Fibroblast of skin of back (primary cell): ENCODE measurements at places on chromosomes 4 and X.

GRCh38 chr4:118743867-118744266, 58.7 kb downstream of the METTL14 start:
- DNase-seq = no peak

DNA sequence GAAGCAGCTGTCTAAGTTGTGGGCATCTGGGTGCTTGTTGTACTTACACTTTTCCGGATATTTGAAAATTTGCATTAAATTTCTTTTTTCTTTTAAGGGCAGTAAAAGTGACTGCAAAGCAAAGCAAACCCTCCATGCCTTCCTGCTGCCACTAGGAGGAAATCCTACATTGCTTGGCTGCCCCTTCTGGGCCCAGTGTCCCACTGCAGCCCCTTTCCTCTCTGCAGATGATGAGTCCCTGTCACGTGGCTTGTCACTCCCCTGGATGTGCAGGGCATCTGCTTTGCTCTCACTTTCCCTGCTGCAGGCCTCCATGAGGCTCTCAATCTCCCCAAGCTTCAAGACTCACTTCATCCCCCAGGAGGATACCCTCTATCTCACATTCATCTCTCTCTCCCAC, 12.7 kb downstream of the TSR2 start:
- DNase-seq = peak; percentile 28

DNA sequence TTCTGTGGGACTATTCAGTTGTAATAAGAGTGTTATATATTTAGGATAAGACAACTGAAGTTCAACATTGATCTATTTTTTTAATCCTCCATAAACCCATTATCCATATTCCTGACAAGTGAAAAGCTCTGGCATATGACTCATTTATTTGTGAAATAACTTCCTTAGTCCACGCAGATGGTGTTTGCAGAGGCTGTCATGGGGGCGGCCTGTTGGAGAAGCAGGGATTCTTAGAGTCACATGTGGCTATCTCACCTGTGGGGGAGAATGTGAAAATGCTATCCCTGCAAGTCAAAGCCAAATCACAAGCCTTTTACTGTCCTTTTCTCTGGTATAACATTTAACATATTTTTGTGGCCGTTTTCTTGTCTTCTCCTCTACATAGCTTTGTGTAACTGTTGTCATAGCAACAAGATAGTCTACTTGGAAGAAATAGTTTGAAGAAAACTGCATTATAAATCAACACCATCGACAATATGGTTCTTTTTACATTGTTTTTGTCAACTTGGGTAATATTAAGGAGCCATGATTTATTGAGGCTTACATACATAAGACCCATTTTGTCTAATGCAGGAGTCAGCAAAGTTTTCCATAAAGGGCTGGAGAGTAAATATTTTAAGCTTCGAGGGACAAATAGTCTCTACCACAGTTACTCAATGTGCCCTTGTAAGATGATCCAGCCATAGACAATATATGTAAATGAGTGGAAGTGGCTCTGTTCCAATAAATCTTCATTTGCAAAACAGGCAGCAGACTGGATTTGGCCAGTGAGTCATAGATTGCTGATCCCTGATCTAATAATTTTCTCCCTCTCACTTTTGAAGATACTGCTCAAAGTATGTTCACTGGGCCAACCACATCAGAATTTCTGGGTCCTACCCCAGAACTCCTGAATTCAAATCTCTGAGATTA, 395.0 kb downstream of the DTHD1 start:
- DNase-seq = no peak

GRCh38 chrX:15737190-15737958, 696 bp upstream of the CA5B start:
- DNase-seq = no peak

GRCh38 chrX:30215357-30215843, at the start of gene MAGEB2:
TSS of gene MAGEB2 (plus strand) at chrX:30215563. CDS start at chrX:30218581, 3,018 bp downstream.
- no peak for DNase-seq

DNA sequence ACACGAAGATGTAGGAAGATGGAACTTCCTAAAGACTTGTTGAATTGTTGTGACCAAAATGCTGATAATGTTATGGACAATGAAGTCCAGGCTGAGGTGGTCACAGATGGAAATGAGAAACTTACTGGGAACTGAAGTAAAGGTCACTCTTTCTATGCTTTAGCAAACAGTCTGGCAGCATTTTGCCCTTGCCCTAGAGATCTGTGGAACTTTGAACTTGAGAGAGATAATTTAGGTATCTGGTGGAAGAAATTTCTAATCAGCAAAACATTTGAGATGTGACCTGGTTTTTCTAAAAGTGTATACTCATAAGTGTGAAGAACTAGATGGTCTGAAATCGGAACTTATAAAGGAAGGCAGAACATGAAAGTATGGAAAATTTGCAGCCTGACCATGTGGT, 1785.9 kb downstream of the PCDH7 start:
- DNase-seq = no peak

GRCh38 chr4:150079081-150079581, 886 bp downstream of the DCLK2 start:
- peak; percentile 62 for DNase-seq

- DNase-seq = no peak
Measured at GRCh38 chrX:6852869-6853268, 294.6 kb upstream of the STS start.

GRCh38 chr4:84498935-84499623, at the start of gene NKX6-1:
TSS of gene NKX6-1 (minus strand) at chr4:84499292. CDS start at chr4:84498228, 1,064 bp downstream.
- DNase-seq = peak; percentile 82

- DNase-seq = no peak
Measured at GRCh38 chr4:4396628-4397440, 9.9 kb downstream of the NSG1 start.

- no peak for DNase-seq
Measured at GRCh38 chrX:30830326-30830943, 58.6 kb downstream of the TAB3 start.

DNA sequence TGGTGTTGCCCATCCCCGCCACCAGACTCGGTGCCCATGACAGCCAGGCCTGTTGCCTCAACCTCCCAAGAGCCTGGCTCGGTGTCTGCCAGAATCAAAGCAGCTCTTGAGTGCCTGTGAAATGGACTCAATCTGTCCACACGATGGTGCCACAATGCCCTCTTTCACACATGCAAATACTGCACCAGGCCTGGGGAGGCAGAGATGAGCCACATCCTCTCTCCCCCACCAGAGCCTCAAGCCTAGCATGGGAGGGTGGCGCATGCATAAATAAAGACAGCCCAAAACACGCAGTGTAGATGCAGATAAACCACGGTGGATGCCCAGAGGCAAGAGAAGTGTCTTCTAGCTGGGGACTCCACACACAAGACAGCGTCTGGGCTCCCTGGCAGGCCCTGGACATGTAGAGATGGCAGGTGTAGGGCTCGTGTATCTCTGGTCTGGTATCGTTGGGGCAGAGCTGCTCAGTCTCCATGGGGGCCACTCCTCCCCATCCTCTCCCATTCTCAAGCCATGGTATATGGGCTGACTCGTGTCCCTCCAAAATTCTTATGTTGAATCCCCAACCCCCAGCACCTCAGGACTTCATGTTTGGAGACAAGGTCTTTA, 65.6 kb downstream of the JAKMIP1 start:
- DNase-seq = no peak

DNA sequence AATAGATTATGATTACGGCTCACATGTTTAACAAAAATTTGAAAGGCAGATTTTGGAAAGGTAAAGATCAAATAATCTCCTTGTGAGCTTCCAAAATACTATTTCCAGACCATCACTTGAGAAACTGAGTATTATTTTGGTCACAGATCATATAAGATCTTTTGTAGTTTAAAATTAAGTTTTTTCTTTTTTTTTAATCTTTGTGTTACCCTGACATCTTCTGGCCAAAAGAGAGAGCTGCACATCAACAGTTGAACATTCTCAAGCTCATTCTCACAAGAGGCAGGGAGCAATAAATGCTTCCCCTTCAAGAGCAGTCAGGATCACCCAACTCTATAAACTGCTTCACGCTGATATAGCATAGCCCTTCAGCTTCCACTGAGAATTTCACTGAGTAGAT, 15.9 kb downstream of the TMEM192 start:
- DNase-seq = peak; percentile 10

GRCh38 chrX:9310616-9311015, 154.2 kb upstream of the TBL1X start:
- peak; percentile 41 for DNase-seq

- DNase-seq = peak; percentile 21
Measured at GRCh38 chr4:69546134-69546765, 50.5 kb upstream of the UGT2B4 start.

DNA sequence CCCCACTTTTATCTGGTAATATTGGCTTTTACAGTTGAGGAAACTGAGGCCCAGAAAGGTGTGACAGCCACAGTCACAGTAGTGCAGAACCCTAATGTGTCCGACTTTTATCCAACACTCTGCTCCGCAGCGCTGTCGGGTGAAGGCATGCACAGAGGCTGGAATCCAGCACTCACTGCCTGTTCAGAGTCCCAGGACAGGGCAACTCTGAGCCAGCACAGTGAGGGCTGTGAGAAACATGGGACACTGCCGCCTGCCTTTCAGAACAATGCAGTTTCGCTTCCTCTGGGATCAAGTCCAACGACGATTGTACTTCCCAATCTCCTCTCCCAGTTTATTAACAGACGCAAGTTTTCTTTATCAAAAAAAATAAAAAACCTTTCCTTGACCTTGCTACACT, 41.9 kb upstream of the PDGFRA start:
- no peak for DNase-seq

- DNase-seq = no peak
Measured at GRCh38 chrX:20639115-20639514, 372.4 kb upstream of the RPS6KA3 start.

DNA sequence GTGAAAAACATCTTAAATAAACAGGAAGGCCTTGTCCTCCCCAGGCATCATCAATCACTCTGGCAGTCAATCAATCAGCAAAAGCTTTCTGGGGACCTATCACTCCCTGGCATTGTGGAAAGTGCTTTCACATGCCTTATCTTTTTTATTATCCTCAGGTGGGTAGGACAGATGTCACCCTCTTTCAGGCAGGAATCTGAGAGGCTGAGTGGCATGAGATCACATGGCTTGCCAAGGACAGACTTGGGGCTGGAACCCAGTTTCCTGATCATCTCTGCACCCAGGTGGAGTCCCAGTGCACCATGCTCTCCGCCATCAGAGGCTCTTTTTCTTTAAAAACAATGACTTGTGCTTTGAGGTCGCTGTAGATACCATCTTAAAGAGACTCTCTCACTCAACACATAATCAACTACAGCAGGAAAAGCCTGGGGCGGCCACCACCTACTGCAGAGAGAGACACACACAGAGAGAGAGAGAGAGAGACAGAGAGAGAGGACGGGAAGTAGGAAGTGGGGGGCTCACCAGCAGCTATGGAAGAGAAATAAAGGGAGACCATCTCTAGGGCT, 282.7 kb downstream of the PTTG2 start:
- DNase-seq = no peak

- DNase-seq = no peak
Measured at GRCh38 chr4:122858705-122859104, 32.1 kb downstream of the FGF2 start.

GRCh38 chr4:72205831-72206230, 174.0 kb downstream of the NPFFR2 start:
- no peak for DNase-seq

- no peak for DNase-seq
Measured at GRCh38 chrX:51035746-51036145, 125.2 kb downstream of the BMP15 start.

DNA sequence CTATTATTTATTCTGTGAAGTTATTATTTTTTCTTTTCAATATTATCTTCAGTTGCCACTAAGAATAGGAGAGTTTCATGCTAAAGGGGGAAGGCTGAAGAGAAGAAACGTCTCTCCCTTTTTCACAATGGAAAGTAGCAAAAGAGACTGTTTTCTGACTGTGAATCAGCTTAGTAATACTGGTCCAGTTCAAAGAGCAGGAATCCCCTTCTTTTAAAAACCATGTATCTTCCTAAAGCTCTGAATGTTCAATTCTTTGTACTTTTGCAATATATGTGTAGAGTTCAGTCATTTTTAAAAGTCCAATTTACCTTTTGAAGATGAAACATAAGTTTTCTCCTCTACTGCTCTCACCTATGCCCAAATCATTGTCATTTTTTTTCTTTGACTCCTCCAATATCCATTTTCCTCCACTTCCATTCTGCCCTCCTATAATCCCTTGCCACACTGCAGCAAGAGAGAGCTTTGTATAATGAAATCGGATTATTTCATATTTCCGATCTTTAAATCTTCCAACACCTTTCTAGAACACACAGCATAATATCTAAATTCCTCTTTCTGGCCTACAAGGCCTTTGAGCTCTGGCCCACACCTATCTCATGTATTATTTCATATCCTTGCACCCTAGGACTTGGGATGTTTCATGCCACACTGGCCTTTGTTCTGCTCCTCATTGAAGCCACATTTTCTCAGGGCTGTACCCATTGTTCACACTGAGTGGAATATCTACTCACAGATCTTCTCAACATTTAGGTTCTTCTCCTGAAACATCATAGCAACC, 195.3 kb downstream of the CAMK2D start:
- DNase-seq = no peak

DNA sequence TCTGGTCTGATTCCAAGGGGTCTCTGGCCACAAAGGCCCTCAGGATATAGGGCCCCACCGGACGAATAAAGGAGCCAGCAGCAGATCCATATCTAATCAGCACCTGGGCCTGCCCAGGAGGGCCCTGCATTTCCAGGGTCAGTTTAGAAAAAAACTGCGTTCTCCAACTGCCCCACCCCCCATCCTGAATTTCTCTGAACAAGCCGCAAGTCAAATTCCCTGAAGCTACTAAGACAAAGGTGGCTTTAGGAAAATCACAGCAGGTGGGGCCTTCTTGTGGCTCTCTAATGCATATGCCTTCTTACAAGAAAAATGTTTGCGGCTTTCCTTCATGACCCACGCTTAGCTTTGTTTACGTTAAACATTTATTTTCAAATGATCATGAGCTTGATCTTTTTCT, 76.6 kb downstream of the MBNL3 start:
- DNase-seq = no peak

GRCh38 chr4:181967401-181967800, 275.8 kb upstream of the TENM3 start:
- DNase-seq = no peak

GRCh38 chr4:8921465-8921864, 49.8 kb upstream of the HMX1 start:
- DNase-seq = no peak

- DNase-seq = no peak
Measured at GRCh38 chr4:172946503-172946902, 222.1 kb upstream of the GALNT7 start.

DNA sequence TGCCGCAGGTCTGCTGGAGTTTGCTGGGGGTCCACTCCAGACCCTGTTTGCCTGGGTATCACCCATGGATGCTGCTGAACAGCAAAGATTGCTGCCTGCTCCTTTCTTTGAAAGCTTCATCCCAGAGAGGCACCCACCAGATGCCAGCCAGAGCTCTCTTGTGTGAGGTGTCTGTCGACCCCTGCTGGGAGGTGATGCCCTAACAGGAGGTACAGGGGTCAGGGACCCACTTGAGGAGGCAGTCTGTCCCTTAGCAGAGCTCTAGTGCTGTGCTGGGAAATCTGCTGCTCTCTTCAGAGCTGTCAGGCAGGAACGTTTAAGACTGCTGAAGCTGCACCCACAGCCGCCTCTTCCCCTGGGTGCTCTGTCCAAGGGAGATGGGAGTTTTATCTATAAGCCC, 162.7 kb downstream of the NAF1 start:
- DNase-seq = no peak

GRCh38 chr4:113325876-113326615, 276.6 kb downstream of the ANK2 start:
- no peak for DNase-seq

GRCh38 chr4:72432282-72432681, 136.7 kb downstream of the ADAMTS3 start:
- DNase-seq = peak; percentile 8
